ENCODE measurements at places on chromosomes 6 and 20. TPM values are rescaled to one million over a fixed set of nuclear protein-coding genes. Genes with fewer than 3 reads are reported as not detected.

Gene CTCFL
- 0.16 TPM for polyA plus RNA-seq

DNA sequence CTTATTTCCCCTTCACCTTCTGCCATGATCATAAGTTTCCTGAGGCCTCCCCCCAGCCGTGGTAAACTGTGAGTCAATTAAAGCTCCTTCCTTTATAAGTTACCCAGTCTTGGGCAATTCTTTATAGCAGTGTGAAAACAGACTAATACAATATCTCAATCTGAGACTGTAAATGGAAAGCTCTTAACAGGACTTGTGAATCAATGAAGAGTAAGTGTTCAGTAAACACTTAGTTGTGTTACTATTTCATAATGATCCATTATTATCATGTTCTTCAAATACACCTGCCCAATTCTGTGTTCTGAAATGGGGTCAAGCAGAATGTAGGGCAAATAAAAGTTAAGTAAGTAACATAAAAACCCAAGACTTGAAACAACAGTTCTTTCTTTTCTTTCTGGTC is 266.2 kb downstream of the TENT5A start:
- no peak for DNase-seq

GRCh38 chr6:134706806-134707205 is 243.1 kb downstream of the ALDH8A1 start:
- no peak for DNase-seq

Gene GMPR
- polyA plus RNA-seq = not detected
